GM23338 (cell line): ENCODE measurements at places on chromosomes 13 and 19.

GRCh38 chr19:8821748-8822241 is 10.3 kb downstream of the ZNF558 start:
- no peak for DNase-seq

GRCh38 chr19:33393286-33394005 is 19.9 kb downstream of the CEBPG start:
- no peak for DNase-seq

GRCh38 chr19:9672893-9673292 is 2.0 kb downstream of the ZNF562 start:
- DNase-seq, result no peak

- DNase-seq, result no peak
Measured at GRCh38 chr13:83499286-83499685, 383.0 kb downstream of the SLITRK1 start.

GRCh38 chr13:29758531-29759114 is 91.8 kb downstream of the UBL3 start:
- DNase-seq, result no peak

GRCh38 chr13:107512551-107512950 is 702.8 kb downstream of the LIG4 start:
- DNase-seq, result peak; percentile 55

DNA sequence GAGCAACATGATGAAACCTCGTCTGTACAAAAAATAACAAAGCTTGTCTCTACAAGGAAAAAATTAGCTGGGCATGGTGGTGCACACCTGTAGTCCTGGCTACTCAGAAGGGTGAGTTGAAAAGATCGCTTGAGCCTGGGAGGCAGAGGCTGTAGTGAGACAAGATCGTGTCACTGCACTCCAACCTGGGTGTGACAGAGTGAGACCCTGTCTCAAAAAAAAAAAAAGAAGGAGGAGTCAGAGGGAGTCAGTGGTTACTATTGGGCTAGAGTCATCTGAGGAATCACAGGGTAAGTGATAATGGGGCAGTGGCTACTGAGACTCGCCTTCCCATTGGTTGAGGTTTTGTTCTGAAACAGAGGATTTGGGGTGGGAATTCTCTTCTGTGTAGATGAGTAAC is 1.9 kb upstream of the GPI start:
- DNase-seq, result peak; percentile 71
